ENCODE measurements at places on chromosomes 2 and 18.

DNA sequence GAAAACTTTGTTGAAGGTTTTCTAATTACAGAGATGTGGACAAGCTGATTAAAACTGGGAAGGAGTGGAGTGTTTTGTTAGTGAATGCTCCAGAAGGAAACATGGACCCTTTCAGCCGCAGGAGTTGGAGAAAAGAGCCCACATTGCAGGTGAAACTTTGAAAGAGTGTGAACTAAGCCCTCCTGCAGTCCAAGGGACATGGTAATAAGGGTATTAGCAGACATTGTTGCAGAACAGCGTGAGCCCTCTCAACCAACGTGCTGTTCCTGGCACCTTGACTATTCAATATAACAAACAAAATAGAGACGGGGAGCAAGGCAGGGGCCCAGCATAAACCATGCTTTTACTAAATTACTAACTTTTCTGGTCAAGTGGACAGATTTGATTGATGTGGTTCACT is 122.7 kb downstream of the EPHA4 start:
- DNase-seq = no peak
- H3K27me3 ChIP-seq = no peaks in the 10 kb centered on the region
- H3K4me3 ChIP-seq = no peak overlapping the region
- no peak overlapping the region for H3K27ac ChIP-seq

GRCh38 chr2:122816803-122817202 is 1061.4 kb downstream of the TSN start:
- H3K4me3 ChIP-seq = no peak overlapping the region
- no peaks in the 10 kb centered on the region for H3K36me3 ChIP-seq
- no peak overlapping the region for H3K27ac ChIP-seq
- H3K27me3 ChIP-seq = no peaks in the 10 kb centered on the region
- H3K4me1 ChIP-seq = no peaks in the 10 kb centered on the region

DNA sequence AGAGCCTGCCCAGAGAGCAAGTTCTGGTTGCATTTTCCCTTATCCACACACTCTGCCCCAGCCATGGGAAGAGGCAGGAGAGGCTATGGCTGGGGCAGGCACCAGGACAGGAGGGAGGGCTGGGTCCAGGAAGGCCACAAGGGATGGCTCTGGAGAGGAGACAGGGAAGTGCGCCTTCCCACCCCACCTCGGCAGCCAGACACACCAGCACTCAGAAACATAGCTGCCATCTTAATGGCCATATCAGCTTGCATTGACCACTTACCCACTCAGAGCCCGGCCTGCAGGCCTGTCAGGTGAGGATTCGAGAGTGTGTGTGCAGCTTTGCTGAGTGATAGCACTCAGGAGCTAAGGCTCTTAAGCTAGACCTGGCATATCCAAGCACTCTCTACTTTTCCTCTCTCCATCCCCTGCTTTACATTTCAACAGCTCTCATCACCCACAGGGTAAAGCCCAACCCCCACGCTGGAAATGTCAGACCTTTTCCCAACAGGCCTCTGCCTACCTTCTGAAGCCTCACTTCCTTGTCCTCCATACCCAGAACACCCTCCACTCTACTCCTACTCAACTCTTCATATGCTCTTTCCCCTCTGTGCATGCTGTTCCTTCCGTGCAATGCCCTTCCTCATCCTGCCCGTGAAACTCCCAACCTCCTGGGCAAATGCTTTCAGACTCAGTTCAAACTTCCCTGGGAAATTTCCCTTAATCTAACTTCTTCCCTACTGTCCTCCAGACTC is 147.9 kb downstream of the TNS1 start:
- H3K27me3 ChIP-seq = no peaks in the 10 kb centered on the region
- no peaks in the 10 kb centered on the region for H3K36me3 ChIP-seq
- H3K4me3 ChIP-seq = no peak overlapping the region
- H3K27ac ChIP-seq = no peak overlapping the region

DNA sequence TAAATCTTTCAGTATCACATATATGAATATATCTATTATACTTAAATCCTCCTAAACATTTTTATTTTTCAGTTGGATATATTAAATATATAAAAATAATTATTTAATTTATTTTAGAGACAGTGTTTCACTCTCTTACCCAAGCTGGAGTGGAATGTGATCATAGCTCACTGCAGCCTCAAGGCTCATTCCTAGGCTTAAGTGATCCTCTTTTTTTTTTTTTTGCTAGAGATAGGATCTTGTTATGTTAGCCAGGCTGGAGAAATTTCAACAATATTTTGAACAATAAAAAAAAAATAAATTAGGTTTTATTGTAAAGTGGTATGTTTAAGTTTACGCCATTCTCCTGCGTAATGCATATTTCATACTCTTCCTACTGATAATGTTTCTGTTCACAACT is 4.2 kb downstream of the SPAST start:
- no peaks in the 10 kb centered on the region for H3K27me3 ChIP-seq
- no peaks in the 10 kb centered on the region for H3K4me1 ChIP-seq
- peak; percentile 27 for DNase-seq
- peaks cover 5% of the 10 kb centered on the region for H3K36me3 ChIP-seq

- no peak overlapping the region for H3K27ac ChIP-seq
- no peaks in the 10 kb centered on the region for H3K27me3 ChIP-seq
- peaks cover 8% of the 10 kb centered on the region for H3K4me1 ChIP-seq
Measured at GRCh38 chr2:144323946-144324345, 196.0 kb downstream of the ZEB2 start.

- no peaks in the 10 kb centered on the region for H3K27me3 ChIP-seq
- no peak overlapping the region for H3K27ac ChIP-seq
- no peak for DNase-seq
- peaks cover 15% of the 10 kb centered on the region for H3K36me3 ChIP-seq
- no peak overlapping the region for H3K4me3 ChIP-seq
Measured at GRCh38 chr18:79924814-79925731, 26.4 kb downstream of the SLC66A2 start.
